ENCODE measurements at places on chromosomes 6 and 20.

- no peak for DNase-seq
Measured at GRCh38 chr6:53411451-53411850, 62.7 kb upstream of the ELOVL5 start.

DNA sequence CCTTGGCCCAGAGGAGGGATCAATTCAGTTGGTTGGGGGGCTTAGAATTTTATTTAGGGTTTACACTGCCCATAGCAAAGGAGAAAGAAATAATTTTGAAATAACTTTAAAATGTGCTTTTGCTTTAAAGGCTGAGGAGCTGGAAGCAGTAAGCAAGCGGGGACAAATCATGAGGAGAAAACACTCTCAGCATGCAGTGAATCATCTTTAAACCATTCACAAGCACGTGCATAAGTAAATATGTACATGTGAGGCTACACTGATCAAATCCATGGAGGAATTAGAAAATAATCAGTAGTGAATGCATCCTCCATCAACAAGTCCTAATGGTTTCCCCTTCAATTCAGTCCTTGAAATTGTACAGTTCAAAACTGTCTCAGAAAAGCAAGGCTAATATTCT lies 181.0 kb downstream of the MTFR2 start:
- DNase-seq: no peak

DNA sequence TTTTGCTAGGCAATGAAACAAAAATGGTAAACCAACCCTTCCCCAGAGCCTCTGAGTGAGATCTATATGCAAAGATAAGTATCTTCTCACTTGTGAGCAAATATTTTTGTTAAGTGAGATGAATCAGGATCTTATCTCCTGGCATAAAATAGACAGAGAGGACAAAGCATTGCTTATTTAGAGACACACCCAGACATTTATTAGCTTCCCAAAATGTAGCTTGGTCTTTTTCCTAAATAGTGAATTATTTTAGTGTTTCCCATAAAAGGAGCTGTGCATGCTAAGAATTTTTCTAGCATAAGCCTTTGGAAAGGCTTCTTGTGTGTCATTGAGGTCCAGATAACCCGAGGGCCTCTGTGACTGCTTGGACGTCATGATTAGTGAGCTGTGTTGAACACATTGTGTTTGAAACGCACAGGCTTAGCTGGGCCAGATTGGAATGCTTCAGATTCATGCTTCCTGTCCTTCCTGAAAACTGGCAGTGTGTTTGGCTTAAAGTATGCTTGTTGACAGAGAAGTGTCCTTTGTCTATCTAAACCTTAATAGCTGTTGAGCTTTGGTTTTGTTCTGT lies 16.5 kb downstream of the MTHFD1L start:
- DNase-seq: no peak

DNA sequence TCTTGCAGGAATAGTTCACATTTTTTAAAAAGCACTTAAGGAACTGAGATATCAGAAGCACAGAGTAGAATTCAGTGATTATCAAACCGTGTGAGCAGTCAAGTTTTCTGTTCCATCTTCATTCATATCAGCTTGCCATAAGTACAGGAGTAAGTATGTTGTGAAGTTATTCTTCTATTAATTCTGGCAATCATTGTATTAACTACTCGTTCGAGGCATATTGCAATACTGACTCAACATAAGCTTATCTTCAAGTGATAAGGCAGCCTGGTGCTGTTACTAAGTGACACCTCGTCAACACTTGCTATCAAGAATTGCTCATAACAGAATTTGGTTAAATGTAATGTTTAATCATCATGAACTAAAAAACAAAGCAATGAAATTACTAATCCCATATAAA lies 75.7 kb upstream of the SNX9 start:
- no peak for DNase-seq

DNA sequence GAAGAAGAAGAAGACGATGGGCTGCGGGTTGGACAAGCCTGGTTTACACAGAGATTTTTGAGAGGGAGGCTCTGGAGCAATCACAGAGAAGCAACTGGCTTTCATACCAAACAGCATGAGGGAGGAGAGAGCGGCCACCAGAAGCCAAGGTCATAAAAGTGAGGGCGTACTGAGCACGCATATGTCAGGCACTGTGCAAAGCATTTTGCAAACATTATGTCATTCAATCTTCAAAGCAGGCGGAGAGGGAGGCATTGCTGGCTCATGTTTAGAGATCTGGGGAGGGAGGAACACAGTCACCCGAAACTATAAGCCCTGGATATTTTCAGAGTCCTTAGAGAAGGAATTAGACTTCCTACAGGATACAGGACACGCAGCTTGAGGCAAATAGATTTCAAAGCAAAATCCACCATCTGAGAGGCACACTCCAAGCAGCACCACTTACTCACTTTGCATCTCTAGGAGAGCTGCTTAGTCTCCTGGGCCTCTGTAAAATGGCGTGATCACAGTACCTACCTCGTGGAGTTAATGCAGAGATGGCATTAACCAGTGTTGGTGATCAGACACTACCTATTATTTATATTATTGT lies 24.6 kb downstream of the RAMACL start:
- no peak for DNase-seq

DNA sequence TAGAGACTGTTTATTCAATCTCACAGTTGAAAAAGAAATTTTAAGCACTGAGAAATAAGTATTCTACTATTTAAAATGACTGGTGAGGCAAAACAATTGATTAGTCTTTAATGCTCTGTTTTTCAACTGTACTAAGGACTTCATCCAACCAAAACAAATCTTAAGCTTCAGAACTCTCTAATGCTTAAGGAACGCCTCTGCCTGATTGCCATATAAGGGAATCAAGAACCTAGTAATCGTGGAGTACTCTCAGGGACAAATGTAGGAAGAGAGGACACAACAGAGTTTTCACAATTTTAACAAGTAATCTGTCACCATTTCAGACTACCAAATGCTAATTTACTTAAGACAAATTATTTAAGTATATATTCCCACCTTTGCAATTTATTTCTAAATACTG lies 16.1 kb downstream of the FBXO30 start:
- no peak for DNase-seq

DNA sequence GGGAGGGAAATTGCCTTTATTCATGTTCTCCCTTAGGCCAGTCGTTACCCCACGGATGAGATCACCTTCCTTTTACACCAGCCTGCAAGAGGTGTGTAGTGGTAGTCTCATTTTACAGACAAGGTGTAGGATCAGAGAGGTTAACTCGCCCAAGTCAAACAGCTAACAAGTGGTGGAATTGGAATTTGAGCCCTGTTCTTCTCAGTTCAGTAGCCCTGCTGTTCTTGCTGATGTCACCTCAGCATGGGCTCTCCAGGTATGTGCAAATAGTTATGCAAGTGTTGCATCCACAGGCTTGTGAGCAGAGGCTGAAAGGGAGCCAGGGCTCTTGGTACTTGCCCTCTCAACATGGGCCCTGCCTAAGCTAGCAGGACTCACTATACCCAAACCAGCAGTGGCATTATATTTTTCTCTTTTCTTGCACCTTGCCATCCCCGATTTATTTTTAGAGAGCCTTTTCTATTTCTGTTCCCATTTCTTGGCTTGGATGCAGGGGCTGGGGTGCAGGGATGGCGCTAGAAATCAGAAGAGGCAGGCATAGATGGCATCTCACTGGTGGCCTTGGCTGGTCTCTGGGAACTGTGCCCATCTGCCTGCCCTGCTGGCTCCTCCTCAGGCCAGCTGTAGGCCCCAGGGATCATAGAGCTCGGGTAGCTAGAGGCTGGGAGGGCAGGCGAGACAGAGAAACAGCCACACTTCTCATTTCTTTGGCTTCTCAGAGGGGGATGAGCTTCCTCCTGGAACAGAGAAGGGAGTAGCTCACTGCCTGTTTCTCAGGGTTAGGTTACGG lies 18.2 kb downstream of the PPARD start:
- DNase-seq: no peak

DNA sequence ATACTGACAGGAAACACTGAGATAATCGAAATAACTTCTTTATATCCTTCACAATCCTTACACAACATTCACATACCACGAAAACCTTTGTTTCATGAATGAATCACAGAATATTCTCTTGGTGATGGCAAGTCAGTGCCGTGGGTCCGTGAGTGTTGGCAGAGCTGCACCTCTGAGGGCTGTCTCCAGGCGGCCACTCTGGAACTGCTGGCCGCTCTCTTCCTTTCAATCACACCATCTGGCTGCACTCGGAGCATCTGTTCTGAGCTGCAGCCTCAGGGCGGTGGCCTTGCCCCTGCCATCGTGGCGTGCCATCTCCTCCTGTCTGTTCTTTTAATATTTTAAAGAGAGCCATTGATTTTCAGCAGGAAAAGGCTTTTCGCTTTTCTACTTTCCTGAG lies 129.4 kb upstream of the AFDN start:
- no peak for DNase-seq

GRCh38 chr20:19205981-19206396 lies 6.5 kb upstream of the SLC24A3 start:
- DNase-seq: peak; percentile 63

GRCh38 chr6:160795721-160796120 lies 93.7 kb downstream of the PLG start:
- DNase-seq: no peak

DNA sequence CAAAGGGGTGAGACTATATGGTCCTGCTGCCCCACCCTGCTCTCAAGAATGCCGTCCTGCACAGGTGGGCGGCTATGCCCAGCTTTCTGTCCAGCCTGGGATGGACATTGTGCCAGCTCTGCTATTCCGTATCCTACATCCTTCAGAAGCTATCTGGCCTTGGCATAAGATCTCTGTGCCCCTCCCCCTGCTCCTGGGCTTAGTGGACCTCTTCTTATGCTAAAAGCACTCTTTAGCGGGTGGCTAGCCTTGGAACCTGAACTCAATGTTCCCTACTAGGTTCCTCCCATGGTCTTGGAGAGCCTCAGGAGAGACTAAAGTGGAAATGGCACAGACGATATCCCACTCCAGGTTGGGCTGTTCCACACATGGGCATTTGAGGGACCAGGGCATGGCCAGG lies 22.5 kb downstream of the SCUBE3 start:
- no peak for DNase-seq

DNA sequence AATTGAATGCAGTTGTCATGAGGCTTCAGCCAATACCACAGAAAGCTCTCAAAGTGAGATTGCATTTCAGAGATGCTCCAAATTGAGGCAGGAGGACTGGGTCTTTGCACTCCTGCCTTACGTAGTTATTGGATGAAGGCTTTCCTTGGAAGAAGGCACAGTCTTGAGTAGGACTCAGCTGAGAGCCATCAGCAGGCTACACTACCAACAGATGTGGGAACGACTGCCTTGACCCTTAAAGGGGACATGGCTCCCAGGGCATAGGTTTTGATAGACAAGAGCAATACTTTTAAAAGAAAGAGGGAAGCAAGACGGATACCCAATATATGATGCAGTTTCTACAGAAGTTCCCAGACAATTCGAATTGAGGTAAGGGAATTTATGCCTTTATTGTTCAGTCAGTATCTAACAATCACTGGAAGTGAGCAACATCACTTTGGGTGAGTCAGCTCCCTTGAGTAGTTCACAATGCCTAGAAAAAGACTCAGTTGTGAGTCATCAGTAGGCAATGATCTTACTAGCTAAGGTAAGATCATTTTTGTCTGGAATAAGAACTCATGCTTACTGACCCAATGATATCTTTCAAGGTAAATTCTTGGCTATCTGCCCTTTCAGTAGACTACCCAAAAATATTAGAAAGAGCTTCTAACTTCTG lies 390.8 kb downstream of the GJA1 start:
- DNase-seq: no peak

DNA sequence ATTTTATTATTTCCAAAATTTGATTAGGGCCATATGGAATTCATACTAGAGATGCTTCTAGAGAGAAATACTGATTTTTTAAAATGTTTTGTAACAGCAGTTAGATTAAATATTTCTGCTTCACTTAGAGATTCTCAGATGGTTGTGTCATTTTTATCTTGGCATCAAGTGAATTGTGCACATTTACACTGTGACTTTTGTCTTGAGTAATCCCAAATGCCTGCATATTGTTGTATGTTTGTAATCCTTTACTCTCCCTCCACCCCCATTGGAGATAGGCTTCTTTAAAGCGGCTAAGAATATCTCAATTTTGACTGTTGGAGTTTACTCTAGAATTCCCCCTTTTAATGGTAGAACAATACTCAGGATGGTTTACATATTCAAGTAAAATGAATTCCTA lies 19.0 kb downstream of the STX16 start:
- DNase-seq: no peak

DNA sequence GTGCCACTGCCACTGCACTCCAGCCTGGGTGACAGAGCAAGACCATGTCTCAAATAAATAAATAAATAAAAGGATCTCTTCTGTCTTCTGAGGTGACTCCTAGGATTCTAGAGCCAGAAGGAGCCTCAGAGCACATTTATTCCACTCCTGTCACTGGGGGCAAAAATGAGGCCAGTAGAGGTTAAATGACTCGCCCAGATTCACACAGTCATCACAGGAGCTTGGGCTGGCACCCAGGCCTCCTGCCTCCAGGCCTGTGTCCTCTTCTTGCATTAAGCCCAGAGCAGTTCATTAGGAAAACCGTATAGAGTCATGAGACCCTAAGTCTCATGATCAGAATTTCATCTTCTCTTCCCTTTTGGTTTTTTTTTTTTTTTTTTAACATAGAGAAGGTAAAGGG lies 243.3 kb downstream of the NRN1 start:
- no peak for DNase-seq

GRCh38 chr20:36856691-36857635 lies 19.0 kb upstream of the TLDC2 start:
- no peak for DNase-seq

DNA sequence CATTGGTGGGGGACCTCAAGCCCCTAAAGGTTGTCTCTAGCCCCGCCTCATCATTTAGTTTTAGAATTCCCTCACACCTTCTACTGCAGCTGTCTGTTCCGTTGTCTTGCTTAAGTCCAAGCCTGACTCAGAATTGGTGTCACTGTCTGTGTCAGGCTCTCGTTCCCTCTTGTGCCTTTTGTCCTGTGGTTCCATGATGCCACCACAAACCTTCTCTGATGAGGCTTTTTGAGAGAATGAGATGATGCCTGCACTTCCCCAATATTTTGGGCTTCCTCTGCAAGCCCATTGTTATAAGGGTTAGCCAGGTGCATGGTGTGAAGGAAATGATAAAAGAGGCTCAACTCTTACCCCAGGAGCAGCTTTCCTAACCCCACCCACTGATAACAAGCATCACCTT lies 8.1 kb upstream of the AKIRIN2 start:
- no peak for DNase-seq

DNA sequence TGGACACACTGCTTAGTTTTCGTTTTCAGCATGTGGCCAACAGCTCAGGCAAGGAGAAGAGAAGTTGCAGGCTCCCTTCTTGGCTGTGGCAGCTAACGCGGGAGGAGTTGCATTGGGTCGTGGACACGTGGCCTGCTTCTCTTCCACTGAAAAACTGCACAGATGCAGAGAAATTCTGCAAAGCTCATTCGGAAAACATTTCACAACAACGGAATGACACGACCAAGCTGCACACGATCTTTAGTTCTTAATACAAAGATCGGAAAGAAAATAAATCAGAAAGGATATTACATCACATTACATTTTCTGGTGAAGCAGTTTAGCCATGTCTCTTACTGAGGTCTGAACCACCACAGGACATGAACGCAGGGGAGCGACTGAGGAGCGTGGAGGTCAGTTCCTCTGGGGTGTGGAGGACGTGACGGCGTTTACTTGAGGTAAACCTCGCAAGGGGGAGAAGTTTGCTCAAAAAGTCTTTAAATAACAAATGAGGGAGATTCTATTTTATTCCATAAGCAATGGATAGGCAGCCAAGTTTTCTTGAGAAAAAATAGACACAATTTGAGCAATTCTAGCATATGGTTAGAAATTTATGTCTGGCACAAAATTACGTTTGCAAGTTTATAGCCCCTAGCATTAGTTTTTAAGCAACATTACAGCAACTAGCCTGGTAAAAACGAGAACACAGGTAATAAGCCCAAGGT lies 178.3 kb downstream of the THBS2 start:
- DNase-seq: no peak

Data from stimulated activated CD8-positive, alpha-beta memory T cell treated with anti-CD3 and anti-CD28 coated beads, Interleukin-15, amount 100 ng/mL, for 24 hours (primary cell).